ENCODE measurements at places on chromosomes 1 and 21. TPM values are rescaled to one million over a fixed set of nuclear protein-coding genes. Genes with fewer than 3 reads are reported as not detected.

DNA sequence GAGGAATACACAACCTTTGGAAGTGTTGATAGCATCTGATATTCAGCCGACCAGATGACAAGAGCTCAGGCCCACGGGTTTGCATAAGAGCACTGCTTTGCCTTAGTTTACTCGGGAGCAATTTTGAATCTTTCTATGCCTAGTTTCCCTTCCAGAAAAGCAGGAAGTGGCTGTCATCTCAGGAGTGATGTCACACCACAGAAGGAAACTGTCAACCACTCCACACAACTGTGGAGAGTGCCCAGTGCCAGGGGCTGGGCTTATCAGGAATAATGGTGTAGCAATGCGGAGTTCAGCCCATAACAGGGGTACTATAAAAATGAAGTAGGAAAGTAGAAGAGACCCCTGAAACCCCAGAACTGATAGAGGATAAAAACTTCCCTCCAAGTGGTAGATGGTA lies 28.4 kb downstream of the NTPCR start:
- DNase-seq: no peak

DNA sequence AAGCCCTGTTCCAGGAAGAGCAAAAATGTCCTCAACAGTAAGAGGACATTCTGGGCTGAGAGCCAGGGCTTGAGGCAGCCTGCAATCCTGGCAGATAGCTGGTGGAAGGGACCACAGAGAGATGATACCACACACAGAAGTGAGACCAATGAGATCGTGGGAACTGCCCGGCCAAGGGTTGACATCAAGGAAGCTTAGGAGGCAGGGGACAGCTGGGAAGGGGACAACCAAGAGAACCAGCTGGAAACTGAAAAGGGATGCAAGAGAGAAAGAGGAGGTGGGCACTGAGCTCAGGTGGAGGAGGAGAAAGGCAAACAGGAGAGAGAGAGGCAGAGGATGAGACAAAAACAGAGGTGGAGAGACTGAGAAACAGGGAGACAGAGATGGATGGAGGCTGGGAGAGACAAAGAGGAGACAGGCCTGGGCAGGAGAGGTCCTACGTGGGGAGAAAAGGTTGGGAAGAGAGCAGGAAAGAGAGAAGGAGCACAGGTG lies 9.2 kb downstream of the PDZK1IP1 start:
- no peak for DNase-seq

The CYP4Z1 gene
- not detected for total RNA-seq

The LHX8 gene
- not detected for total RNA-seq

Data from fibroblast of villous mesenchyme (primary cell).